Fibroblast of the conjunctiva (primary cell): ENCODE measurements at places on chromosomes 7 and 10.

GRCh38 chr10:105585753-105586152, 944.7 kb downstream of the SORCS3 start:
- DNase-seq: no peak

DNA sequence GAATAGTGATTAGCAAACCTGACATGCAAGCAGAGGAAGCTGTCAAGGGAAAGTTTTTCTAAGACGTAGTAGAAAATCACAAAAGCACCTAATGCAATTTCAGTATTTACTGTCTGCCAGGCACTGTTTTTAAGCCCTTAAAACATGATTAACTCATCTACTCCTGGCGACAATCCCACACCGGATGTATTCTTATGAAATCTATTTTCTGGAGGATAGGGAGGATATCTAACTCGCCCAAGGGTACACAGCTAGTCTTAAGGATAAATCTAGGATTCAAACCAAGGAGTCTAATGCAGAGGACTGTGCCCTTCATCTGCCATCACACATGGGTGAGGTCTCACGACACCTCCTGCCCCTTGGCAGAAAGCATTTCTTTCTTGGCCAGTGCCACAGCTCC, 47.8 kb upstream of the FIGNL1 start:
- peak; percentile 66 for DNase-seq

GRCh38 chr7:46163246-46163645, 242.2 kb upstream of the IGFBP3 start:
- no peak for DNase-seq

- peak; percentile 63 for DNase-seq
Observed at GRCh38 chr7:668139-668931, 58.2 kb upstream of the DNAAF5 start.

- DNase-seq: no peak
Observed at GRCh38 chr10:101684782-101685181, 10.2 kb downstream of the FBXW4 start.

- no peak for DNase-seq
Observed at GRCh38 chr10:23386052-23386451, 41.5 kb upstream of the C10orf67 start.

GRCh38 chr7:75989500-75990388, 4.7 kb downstream of the TMEM120A start:
- DNase-seq: no peak

- DNase-seq: no peak
Observed at GRCh38 chr7:130123501-130123900, 53.2 kb downstream of the KLHDC10 start.

DNA sequence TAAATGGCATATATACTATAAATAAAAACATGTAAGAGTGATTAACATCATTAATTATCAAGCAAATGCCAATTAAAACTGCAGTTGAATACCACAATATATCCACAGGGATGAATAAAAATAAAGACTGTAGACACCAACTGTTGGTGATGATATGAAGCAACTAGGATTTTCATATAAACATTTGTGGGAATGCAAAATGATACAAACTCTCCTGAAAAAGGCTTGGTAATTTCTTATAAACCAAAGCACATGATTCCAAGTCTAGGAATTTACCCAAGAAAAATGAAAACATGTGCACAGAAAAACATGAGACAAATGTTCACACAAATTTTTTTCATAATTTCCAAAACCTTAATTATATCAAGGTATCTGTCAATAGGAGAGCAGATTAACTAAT, 448.1 kb downstream of the ETV1 start:
- no peak for DNase-seq

DNA sequence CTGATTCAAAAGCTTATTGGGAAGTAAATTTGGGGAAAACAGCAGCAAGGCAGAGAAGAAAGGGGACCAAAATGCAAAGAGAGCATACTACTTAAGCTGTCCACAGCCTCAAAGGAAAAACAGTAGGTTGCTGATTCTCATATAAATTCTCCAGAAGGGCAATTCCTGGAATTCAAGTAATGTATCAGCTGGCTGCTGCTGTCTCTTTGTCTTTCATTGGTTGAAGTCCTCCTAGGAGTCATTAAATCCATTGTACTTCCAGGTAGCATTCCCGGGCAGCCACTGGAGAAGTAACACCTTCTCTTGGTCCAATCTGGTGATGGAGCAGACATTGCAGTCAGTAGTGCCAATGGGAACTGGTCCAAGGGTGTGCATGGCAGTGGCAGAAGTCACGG, 22.7 kb downstream of the BET1 start:
- DNase-seq: no peak

- no peak for DNase-seq
Observed at GRCh38 chr7:118826246-118826645, 601.7 kb downstream of the ANKRD7 start.

DNA sequence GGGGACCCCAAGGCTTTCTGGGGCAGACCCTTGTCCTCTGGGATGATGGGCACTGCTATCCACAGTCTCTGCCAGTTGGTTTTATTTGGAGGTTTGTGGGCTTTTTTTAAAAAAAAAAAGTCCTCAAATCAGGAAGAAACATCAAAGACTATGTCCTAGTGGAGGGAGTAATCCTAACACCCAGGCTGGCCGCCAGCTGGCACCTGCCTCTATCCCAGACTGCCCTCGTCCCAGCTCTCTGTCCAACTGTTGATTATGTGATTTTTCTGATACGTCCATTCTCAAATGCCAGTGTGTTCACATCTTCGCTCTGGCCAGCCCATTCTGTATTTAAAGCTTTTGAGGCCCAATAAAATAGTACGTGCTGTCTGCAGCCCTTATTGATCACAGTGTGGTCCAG, 61.0 kb upstream of the LRRC4 start:
- DNase-seq: no peak

DNA sequence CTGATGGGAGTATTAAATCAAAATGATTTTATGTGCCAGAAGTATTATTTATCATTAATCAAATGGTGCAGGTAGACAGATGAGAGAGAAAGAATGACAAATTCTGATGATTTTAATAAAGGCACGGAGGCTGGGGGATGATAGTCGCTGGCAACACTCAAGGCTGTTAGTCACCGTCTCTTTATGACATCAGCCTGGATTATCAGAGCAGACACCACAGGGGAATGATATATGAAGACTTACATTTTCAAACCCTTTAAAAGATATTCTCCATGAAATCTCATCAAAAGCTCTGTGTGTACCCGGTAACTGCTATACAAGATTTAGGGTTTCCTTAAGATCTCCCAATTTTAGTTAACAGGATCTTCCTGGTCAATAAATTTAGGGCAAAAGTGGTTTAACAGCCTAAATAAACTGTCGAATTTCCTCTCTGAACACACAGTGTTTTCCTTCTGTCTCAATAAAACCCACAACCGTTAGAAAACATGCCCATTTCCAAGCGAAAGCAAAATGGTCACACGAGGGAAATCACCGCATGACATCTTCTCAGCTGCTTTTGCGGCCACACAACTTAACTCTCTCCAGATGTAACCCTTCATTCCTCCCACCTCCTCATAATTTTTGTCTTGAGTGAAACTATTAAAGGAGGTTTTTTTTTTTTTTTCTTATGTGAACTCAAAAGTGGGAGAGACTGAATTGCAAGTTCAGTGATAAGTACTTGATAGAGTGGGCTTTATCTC, 133.2 kb upstream of the FAM171A1 start:
- no peak for DNase-seq

DNA sequence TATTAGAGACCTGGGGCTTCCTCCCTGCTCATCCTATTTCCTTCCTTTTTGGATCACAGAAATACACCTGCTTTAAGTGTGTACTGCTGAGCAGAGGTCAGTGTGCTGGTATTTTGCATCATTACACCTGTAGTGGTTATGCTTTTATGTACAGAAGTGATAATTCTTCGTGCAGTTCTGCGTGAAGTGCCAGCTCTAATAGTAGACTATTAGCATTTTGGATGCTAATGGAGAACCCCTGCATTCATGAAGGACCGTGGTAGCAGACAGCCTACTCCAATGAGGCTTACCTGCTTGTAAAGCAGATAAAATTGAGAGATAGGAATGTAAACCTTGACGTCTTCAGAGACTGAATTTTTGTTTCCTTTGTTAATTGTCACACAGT, 114.3 kb downstream of the CDK14 start:
- no peak for DNase-seq

DNA sequence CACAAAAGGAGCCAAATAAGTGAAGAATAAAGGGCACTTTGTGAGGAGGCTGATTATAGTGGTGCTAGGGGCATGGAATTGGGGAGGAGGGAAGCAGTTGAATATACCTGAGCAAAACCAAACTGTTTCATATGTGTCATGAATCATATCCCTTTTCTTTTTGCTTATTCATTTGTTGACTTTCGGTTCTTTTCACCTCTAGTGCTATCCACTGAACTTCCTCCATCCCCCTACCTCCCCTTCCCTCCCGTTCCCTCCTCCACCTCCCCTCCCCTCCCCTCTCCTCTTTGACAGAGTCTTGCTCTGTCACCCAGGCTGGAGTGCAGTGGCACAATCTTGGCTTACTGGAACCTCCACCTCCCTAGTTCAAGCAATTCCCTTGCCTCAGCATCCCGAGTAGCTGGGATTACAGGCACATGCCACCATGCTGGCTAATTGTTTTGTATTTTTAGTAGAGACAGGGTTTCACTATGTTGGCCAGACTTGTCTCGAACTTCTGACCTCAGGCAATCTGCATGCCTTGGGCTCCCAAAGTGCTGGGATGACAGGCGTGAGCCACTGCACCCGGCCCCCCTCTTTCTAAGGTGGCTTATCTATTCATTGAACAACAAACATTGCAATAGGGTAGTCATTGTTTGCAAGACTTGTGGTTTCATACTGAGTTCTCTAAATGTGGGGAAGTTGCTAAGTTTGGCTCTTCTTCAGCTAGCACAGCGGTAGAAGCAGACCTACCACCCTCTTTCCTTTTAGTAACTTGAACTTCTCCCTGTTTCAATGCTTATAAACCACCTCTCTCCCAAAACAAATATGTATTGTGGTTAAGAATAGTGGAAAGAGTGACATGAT, 150.4 kb upstream of the PRPS1L1 start:
- DNase-seq: no peak

GRCh38 chr7:120402801-120403200, 129.8 kb downstream of the KCND2 start:
- no peak for DNase-seq

DNA sequence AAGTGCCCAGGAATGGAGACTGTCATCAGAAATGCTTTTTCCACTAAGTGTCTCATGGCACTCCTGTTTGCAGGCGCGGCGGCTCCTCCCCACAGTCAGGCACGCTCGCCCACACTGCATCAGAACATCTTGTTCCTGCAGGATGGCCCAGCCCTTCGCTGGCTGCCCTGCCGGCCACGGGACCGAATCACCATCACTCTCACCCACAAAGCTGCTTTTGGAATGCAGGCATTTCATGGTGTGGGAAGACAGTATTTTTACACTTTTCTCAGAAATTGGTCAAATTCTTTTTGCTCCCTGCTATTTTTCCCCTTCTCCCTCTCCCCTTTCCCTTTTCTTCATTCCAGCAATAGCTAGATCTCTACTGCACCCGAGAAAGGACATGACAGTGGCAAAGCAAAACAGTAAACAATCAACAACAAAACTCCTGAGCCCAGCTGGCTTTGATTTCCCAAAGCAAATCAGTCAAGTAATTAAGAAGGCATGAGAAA, 176.1 kb upstream of the TNS3 start:
- DNase-seq: peak; percentile 86

DNA sequence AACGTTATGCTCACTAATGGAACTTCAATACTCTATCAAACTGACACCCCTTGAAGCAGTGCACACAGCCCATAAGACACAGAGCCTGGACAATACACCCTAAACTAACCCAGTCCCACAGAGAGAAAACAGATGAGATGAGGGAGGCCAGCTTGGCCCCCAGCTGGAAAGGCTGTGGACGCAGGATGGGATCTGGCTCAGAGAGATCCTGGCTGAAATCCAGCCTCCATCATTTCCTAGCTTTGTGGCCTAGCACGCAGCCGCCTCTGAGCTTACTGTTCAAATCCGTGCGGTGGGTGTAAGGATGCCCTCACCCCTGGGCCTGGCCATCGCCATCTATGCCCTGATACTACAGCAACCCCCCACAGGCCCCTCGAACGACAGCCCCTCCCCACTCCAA, 32.7 kb downstream of the SNX8 start:
- DNase-seq: no peak

DNA sequence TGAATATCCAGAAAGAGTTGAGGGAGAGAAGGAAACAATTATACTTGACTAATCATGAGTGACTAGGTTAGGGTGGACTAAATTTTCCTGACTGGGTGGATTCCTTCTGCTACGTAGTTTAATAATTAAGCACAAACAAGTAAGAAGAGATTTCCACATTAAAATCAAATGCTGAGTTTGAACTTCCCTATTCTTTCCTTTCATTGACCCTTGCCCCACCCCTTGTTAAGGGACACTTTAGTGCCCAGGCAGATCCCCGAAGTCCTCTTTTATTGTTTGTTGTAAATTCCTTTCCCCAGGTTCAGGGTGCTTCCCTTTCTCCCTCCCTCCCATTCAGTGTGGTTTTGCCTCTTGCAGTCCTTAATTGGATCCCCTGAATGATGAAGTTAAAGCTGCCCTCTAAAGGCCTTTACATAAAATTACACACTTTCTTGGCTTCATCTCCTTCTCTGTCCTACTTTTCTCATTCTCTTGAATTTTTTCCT, 8.8 kb upstream of the SPAM1 start:
- DNase-seq: no peak

GRCh38 chr7:25391961-25392587, 163.8 kb upstream of the NPVF start:
- DNase-seq: no peak

GRCh38 chr7:128921866-128922440, 11.4 kb upstream of the KCP start:
- DNase-seq: no peak

DNA sequence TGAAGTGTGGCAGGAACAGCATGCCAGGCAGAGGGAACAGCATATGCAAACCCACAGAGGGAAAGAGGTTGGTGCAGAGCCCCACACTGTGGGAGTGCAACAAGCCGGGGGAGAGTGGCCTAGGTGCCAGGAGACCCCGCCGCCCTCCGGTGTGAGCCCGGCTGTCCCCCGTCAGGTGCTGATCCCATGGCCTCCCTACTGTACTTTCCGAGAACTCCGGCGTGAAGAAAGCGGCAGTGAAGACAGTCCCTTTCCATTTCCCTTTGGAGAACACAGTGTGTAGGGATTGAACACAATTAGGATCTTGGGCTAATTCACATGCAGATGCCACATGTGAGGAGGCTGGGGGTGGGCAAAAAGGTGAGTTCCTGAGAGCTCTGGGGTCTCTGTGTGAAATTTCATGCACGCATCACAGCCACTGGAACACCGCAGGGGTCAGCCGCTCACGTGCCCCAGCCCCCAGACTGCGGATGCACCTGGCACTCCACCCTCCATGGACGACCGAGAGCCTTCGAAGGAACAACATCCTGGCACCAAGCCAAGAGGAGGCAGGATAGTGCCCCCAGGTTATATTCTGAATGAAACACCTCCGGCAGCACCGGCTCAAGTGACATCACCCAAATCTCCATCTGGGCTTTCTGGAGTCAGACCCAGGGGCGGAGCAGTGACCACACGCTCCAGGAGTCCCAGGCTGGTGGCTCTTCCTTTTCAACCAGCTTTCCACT, 82.1 kb upstream of the PPP2R2D start:
- no peak for DNase-seq

- no peak for DNase-seq
Observed at GRCh38 chr10:125554016-125554703, 128.8 kb downstream of the TEX36 start.

GRCh38 chr7:49789736-49790135, 16.3 kb downstream of the VWC2 start:
- DNase-seq: no peak

- no peak for DNase-seq
Observed at GRCh38 chr10:4028854-4029583, 244.0 kb upstream of the KLF6 start.
